Activated CD8-positive, alpha-beta memory T cell treated with anti-CD3 and anti-CD28 coated beads for 4 hours (primary cell): ENCODE measurements at places on chromosomes 4 and X.

GRCh38 chr4:173414456-173414855, 15.5 kb upstream of the SCRG1 start:
- DNase-seq: no peak

DNA sequence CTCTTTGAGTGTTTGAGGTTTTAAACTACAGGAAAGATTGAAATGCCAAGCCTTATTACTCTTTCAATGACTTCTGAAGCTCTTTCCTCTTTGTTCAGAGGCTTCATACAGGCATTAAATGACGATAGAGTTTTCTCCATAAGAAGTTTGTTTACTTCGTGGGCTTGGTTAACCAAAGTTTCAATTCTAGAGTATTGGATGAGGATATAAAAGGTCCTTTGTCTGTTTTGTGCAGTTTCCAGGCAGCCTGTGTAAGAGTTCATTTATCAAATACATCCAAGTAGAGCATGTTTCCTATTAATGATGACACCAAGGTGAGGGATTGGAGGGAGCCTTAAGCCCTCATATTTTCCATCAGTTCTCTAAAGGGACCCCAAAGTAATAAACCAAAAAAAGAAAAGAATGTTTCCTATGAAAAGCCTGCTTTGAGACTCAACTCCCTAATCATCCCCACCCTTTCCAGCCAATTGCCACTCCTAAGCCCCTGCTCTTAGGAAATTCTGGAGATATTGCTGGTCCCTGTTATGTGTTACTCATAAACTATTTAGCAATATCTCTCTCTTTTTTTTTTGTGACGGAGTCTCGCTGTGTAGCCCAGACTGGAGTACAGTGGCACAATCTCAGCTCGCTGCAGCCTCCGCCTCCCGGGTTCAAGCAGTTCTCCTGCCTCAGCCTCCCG, 106.2 kb upstream of the IL13RA1 start:
- no peak for DNase-seq

GRCh38 chrX:42087960-42088359, 164.6 kb upstream of the CASK start:
- no peak for DNase-seq

DNA sequence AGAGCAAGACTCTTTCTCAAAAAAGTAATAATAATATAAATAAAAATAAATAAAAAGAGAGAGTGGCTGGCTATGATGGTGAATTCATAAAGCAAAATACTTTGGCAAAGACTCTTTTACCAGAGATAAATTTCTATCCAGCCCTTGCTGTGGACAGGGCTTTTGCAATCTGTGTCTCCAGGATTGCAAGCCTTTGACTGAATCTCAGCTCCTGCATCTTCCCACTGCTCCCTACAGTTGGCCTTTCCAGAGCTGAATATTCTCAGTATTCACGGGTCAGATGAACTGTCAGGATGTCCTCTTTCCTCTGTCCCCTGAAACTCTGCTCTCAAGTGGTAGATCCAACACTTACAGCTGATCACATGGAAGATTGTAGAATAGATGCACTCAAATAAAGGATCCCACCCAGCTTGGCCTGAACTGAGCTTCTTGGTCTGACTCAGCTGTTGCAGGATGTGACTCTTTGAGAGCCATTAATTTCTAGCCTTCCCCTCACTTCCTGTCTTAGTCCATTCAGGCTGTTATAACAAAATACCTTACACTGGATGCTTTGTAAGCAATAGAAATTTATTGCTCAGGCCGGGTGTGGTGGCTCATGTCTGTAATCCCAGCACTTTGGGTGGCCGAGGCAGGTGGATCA, 123.4 kb upstream of the GUCY1A1 start:
- no peak for DNase-seq

GRCh38 chr4:123390846-123391456, 5.6 kb upstream of the SPRY1 start:
- DNase-seq: no peak

GRCh38 chr4:870951-871350, 45.0 kb upstream of the CPLX1 start:
- no peak for DNase-seq

DNA sequence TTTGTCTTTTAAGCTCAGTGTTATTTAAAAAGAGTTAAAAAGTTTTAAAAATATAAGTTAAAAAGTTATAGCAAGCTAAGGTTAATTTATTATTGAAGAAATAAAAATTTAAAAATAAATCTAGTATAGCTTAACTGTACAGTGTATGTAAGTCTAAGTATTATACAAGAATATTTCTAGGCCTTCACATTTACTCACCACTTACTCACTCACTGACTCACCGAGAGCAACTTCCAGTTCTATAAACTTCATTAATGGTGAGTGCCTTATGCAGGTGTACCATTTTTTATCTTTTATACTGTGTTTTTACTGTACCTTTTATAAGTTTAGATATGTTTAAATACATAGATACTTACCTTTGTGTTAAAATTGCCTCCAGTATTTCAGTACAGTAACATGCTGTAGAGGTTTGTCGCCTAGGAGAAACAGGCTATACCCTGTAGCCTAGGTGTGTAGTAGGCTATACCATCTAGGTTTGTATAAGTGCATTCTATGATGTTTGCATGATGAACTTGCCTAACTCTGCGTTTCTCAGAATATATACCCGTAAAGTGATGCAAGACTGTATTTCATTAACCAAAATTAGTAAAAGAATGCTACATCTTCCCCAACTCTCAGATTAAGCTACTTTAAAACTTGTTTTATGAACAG, 202.9 kb downstream of the CFAP299 start:
- no peak for DNase-seq

DNA sequence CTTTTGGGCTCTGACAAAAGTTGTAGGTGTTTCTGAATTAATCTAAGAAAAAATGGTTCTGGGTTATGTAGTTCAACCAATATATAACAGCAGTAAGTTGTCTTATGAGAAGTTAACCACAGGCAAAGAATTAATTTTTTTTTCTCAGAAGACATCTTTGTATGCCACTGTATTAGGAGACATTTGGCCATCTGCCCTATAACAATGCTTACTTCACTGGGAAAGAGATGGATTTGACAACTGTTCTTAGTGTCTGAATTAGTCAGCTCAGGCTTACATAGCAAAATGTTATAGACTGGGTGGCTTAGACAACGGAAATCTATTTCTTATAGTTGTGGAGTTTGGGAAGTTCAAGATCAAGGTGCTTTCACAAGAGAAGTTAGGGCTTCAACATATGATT, 508.1 kb downstream of the STIM2 start:
- no peak for DNase-seq

GRCh38 chrX:24890677-24891076, 125.1 kb downstream of the ARX start:
- no peak for DNase-seq

GRCh38 chr4:147755561-147756295, 23.8 kb downstream of the ARHGAP10 start:
- no peak for DNase-seq

DNA sequence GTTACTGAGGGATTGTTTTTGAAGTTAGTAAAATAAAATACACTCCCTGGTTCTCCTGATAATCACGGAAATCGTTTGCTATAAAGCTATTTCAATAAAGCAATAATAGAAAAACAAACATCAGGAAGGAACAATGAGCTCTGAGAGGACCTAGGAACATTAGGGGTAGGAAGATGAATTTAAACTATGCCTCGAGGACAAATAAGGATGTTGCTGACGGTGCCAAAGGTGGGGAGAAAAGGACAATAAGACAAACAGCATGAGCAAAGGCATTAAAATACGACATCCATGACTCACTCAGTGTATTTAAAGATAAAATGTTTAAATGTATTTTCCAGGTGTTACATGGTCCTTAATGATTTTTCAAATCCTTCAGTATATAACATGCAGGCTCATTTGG, 110.3 kb downstream of the MTNR1A start:
- DNase-seq: no peak

DNA sequence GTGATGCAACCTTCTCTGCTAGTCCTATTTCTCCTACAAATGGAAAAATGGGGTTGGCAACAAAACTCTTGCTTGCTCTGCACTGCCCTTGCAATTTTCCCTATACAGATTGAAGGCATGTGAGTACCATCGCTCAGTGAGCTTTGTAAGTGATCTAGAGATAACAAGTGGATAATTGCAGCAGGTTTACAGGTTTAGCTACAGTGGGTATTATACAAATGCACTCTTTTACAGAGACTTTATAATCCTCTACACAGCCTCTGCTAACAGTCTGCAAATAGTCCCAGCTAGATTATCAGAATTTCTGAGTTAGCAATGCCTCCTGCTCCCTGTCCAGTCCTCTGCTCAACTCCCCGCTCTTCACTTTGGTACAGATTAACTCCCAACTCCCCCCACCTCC, 11.1 kb downstream of the LEF1 start:
- DNase-seq: no peak

- DNase-seq: no peak
Measured at GRCh38 chr4:127139788-127140286, 492.9 kb upstream of the INTU start.

- DNase-seq: no peak
Measured at GRCh38 chr4:100188829-100189228, 1.4 kb downstream of the DDIT4L start.

DNA sequence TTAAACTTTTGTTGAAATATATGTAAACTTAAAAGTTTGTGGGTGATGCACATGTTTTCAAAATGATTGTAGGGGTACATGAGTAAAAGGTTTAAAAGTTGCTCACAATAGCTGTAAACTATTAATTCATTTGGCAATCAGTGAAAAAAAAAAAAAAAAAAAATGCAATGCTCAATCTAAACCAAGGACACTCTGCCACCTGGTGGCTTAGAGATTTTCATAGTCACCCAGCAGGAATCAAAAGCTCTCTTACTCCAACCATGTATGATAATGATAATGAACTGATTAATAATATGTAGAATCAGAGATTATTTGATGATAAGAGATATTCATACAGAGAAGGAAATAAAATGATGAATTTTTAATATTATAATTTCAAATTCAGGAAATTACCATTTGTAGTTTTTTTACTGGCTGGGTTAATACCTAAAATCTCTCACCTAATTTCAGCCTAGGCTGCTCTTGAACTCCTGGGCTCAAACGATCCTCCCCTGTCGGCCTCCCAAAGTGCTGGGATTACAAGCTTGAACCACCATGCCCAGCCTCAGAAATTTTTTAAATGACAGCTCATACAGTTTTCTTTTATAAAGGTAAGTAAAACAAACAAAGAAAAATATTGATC, 46.9 kb upstream of the SLC25A4 start:
- DNase-seq: no peak

DNA sequence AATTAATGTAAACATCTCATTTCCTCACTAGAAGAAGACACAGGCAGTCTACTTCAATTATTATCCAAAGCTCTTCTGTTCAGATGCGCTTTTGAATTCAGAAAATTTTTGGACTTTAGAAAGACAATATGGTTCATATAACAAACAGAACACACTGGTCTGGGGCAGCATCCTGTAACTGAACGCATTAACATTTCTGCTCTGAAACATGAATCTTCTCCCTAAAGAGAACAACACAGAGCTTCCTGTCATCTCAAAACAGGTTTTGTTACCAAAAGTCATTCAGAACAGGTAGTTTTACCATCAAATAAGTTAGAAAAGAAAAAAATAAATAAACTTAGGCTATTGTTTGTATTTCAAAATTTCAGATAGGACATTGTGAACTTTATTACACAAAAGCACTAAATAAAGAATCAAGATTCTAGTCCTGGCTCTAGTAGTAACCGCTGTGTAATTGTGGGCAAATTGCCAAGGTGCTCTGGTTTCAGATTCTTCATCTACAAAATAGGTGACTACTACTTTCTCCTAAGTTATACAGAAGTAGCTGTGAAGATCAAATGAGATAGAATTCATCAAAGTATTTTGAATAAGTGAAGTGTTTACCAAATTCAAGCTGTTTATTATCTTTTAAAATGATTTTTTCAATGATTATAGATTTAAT, 252.3 kb upstream of the RASGEF1B start:
- DNase-seq: no peak

GRCh38 chr4:75644095-75644494, 13.8 kb upstream of the CDKL2 start:
- no peak for DNase-seq

- no peak for DNase-seq
Measured at GRCh38 chr4:54144661-54145171, 44.8 kb downstream of the GSX2 start.

DNA sequence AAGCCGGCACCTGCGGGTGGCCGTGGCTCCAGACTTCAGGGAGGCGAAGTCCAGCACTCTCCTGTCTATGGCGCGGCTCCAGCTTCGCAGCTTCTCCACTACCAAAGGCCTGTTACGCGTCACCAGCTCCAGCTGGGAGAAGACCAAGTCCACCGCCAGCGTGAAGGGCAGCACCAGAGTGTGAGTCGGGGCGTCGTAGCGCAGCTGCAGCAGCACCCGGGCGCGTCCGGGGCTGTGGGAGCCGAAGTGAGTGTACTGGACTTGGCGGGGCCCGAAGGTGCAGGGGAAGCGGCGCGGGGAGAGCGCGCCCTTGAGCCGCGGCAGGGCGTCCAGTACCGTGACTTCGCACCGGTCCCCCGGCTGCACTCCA, 444 bp downstream of the FREM3 start:
- DNase-seq: no peak

DNA sequence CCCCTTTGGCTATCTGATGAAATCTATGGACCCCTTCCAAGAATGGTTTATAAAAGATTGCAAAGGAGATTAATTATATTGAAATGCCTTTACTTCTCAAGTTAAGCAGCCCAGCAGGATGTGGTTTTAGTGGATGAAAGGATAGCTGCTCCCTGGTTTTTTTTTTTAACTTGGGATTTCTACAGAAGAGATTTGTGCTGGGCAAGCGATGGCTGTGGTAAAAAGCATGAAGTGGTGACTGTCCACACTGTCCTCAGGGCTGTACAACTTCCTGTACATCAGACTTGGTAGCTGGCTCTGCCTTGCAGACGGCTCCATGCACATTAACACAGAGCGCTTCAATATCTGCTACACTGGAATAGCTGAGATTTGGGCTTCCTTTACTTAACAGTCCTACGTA, 321.7 kb downstream of the DHX15 start:
- DNase-seq: no peak

DNA sequence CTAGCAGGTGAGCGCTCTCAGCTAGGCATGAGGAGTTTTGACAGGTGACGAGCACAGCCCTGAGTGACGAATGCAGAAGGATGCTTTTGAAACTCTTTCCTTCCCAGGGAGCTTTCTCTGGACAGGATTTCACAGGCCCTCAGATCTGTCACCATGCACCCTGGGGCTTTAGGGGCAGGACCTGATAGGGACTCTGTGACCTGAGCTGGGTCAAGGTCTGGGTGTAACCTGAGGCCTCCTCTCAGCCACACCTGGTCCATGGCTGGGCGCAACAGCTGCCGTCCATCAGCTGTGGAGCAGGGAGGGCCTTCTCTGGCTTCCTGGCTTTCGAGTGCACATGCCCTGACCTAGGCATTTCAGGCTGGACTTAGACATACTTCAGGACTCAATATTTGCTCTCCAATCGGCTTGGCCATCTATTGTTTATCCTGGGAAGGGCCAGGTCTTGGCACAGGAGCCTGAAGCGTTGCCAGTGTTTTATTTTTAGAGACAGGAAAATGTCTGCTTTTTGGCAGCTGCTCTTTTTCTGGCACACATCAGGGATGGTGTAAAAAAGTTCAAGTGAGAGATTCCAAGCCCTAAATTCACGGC, 56.4 kb downstream of the C4orf51 start:
- no peak for DNase-seq

DNA sequence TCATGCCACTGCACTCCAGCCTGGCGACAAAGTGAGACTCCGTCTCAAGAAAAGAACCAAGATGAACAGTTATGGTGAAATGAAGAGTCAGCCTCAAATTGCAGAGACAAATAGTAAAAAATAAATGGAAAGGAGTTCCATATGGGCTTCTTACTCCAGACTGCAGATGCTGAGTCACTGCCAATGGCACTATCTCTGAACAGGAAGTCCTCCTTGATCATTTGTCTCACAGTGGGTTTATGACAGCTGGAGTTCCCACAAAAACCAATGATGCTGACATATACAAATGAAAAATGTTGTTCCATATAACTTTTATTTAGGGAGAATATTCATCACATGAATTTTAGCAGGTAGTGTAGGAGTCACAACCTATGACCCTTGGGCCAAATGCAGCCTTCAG, 631.6 kb downstream of the PCDH18 start:
- no peak for DNase-seq
